CD4-positive, alpha-beta T cell treated with Interleukin-17A for 4 hours (primary cell): ENCODE measurements at places on chromosomes 6 and 20.

- DNase-seq: peak; percentile 92
Observed at GRCh38 chr6:52577022-52577777, at the start of gene TRAM2. Gene TRAM2 (minus strand): TSS chr6:52577060. CDS start chr6:52576915, 145 bp downstream.

DNA sequence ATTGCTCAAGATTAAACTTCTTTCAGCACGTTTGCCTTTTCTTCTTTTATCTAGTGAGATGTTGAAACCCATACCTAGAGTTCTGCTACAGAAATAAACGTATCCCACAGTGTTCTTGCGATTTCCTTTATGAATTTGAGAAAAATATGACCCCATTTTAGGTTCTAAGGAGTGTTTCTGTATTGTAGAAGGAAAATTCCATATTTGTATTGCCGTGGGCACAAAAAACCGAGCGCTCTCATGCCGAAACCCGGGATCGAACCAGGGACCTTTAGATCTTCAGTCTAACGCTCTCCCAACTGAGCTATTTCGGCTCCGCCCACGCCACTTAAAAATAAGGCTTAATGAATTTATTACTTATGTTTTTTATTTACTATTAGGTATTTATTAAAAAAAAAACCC is 23.7 kb downstream of the ZNF311 start:
- DNase-seq: peak; percentile 82

GRCh38 chr6:80280262-80281010 is 174.0 kb downstream of the BCKDHB start:
- DNase-seq: no peak

GRCh38 chr6:24149836-24150235 is 23.8 kb downstream of the NRSN1 start:
- DNase-seq: no peak

DNA sequence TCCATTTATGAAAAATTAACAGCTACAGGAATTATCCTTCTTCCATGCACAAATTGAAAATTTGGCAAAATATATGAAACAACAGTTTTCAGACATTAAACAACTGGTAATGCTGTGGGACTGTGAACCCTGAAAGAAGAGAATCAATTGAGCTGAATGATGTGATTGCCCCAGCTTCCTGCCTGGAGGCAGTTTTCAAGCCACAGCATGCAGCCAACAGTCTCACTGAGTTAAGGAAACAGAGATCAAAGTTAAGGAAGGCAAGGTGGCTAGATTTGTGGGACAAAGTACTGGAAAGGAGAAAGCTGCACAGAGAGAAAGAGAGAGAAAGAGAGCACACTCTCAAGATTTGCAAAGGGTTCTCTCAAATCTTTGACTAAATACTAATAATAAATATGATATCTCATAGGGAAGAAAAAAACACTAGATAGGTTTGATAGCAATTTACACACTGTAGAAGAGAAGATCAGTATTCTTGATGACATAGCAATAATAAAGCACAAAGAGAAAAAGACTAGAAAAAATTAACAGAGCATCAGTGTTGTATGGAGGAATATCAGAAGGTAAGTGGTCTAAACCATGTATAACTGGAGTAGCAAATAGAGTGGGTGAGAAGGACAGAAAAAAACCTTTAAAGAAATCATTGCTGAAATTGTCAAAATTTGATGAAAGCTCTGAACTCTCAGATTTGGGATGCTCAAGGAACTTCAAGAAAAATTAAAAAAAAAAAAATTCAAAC is 70.1 kb upstream of the CNKSR3 start:
- DNase-seq: no peak

GRCh38 chr6:128690063-128690462 is 169.7 kb upstream of the PTPRK start:
- no peak for DNase-seq

- peak; percentile 11 for DNase-seq
Observed at GRCh38 chr6:107061125-107062020, 33.4 kb downstream of the MTRES1 start.

- no peak for DNase-seq
Observed at GRCh38 chr6:163151212-163151611, 263.3 kb upstream of the QKI start.

DNA sequence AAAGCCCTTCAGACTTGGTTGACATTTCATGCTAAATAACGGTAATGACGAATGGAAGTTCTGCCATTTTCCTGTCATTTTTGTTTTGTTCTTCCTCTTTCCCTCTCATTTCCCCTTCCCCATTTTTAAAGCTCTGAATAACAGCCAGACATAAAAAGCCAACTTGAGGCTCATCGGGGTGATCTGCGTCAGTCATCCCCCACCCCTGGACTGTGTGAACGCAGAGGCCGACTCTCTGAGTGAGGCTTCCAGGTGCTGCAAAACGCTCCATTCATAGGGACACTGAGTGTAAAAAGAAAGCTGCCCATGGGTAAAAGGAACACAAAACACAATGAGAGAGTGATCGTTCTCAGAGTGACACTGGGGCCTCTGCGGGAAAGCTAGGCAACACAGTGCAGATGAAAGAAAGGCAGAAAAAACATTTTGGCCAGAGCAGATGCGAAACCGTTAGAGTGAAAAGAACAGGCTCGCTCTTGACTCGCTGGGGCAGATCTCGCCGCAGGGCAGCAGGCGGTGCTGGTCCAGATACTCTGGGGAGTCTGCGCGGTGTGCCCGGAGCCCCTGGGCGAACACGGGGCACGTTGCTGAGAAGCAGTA is 684.8 kb downstream of the QKI start:
- DNase-seq: no peak

- DNase-seq: no peak
Observed at GRCh38 chr6:17450832-17451231, 57.4 kb downstream of the CAP2 start.

DNA sequence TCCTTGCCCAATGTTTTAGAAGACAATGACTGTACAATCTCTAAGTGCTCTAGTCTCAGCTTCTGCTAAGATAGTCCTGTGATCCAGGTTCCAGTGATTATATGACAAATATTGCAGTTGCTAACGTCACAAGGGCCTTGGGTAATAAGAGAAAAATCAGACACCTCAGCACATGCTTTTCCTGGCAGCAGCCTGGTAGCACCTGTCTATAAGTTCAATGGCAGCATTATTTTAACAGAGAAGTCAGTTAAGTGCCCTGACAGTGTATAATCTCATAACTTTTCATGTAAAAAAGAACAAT is 121.3 kb upstream of the BCLAF1 start:
- no peak for DNase-seq

GRCh38 chr6:47787620-47788497 is 6.0 kb downstream of the OPN5 start:
- peak; percentile 50 for DNase-seq

DNA sequence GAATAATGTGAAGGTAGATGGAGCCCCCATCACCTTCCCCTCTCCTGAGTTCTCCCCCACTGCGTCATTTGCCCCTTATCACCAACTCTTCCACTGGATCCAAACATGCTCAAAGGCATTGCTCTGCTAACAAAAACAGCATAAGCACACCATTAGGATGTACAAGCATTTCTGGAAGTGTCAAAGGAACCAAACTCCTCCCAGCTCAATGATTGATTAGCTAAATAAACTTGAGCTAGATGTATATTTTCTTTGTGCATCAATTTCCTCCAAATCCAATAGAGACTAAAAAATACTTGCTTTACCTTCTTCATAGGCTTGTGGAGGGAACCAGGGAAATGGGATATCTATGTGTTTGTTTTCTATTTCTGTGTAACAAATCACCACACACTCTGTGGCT is 248.4 kb upstream of the JARID2 start:
- DNase-seq: no peak

GRCh38 chr6:170374571-170375444 is 68.2 kb downstream of the FAM120B start:
- no peak for DNase-seq

- no peak for DNase-seq
Observed at GRCh38 chr6:18352842-18353241, 34.3 kb upstream of the RNF144B start.

DNA sequence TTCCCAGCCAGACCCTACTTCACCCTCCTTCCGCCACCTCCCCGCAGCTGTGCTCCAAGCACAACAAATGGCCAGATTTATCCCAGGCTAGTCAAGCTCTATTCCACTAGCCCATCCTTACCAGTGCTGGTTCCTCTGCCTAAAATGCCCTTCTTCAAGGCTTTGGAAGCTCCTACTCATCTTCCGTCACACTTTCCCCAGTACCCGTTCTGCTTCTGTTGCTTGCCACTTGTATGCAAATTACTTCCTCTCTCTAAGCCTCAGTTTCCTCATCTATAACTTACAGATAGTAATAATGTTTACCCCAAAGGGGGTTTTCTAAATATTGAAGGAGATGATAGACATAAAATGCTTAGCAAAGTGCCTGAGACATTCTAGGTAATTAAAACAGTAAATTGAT is 193.1 kb downstream of the MAFB start:
- no peak for DNase-seq

DNA sequence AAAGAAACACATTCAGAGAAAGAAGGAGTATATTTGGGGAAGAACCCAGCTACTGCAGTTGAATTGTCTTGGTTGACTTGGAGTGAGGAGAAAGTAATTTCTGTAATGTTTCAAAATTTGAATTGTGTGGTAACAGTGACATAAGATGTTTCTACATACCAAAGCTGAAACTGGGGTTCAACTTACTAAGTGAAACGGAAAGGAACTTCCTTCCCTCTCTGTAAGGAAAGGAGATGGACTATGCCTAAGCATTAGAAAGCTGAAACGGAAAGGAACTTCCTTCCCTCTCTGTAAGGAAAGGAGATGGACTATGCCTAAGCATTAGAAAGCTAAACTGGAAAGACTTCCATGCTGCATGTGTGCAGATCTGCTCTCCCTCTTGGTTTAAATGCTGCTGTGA is 46.0 kb downstream of the HUS1B start:
- no peak for DNase-seq

GRCh38 chr6:67896476-67896875 is 738.6 kb upstream of the ADGRB3 start:
- DNase-seq: no peak

GRCh38 chr20:911882-912600 is 4.1 kb downstream of the ANGPT4 start:
- DNase-seq: peak; percentile 39

GRCh38 chr20:19056909-19057308 is 155.5 kb upstream of the SLC24A3 start:
- DNase-seq: no peak

- DNase-seq: no peak
Observed at GRCh38 chr20:62133051-62133845, 9.9 kb downstream of the PSMA7 start.

- DNase-seq: no peak
Observed at GRCh38 chr20:64153861-64154589, 10.2 kb upstream of the MYT1 start.

DNA sequence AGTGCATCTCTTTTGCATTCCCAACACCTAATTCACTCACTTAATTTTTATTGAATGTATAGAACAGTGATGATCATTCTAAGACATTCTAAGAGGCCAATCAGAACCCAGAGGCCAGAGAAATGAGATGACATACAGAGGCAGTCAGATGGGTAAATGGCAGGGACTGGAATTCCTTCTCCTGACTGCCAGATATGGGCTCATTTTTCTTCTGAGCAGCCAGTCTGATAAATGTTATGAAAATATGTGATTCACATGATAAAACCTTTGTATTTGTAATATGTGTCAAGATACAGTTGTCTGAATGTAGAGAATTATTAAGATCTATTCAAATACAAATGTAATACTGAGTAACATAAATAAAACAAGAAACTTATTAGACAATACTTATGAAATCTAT is 277.8 kb downstream of the EPM2A start:
- no peak for DNase-seq

DNA sequence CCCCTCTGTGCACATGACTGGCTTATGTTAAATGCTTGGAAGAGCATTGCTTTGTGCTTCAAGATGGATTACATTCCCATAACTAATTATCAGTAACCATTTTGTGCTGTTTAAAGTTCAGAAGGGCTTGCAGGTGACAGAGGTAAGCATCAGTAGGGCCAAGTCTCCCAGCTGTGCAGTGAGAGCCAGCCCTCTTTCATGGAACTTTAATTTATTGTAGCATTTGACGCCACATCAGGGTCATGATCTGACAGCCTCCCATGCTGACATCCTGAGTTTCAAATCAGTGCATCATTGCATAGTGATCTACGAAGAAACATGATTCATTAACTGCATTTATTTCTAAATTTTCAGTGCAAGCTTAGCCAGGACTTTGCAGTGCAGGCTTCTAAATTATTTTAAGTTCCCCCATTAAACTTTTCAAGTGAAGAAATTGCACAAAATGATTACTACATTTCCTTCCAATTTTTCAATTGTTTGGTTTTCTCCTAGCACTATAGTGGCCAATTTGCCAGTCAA is 380.9 kb downstream of the UTRN start:
- no peak for DNase-seq

- no peak for DNase-seq
Observed at GRCh38 chr20:62553136-62553837, 77.5 kb upstream of the GATA5 start.

DNA sequence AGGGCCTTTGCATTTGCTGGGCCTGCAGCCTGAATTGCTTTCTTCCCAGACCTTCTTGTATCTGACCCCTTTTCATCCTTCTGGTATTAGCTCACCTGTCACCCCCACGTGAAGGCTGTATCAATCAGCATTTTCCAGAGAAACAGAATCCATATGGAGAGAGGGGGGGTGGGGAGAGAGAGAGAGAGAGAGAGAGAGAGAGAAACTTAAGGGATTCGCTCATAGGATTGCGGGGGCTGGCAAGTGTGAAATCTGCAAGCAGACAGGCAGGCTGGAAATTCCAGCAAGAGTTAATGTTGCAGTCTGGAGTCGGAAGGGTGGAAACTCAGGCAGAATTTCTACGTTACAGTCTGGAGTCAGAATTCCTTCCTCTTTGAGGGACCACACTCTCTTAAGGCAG is 410.7 kb upstream of the SULF2 start:
- DNase-seq: no peak

DNA sequence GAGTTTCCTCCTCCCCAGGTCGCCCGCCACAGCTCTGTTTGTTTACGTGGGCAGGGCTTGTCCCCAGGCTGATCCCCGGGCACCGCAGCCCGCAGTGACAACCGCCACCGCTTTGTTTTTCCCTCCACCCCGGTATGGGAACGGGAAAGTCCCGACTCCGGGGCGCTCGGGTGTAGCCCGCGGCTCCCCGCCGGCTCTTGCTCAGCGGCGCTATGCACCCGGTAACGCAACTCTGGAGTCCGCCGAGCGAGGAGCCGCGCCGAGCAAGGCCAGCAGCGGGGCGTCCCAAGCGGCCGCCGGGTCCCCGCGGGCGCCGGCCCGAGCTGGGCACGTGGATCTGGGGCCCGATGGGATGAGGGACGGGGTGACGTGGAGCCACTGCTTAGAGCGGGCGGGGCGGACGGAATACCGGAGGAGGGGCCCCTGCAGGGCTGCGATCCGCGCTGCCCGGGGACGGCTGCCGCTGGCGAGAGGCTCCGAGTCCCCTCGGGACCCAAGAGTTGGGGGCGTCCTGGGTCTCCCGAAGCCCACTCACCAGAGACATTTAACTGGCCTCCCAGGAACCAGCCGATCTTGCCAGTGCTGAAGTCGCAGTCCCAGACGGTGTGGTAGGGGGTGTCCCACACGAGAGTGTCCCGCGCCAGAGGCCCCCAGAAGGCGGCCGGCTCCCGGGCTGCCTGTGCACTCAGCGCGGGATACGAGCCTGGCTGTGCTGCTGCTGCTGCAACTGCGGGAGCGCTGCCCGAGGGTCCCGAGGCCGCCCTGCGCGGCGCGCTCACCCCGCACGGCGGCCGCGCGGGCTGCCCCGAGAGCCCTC is 497 bp downstream of the ACSS1 start:
- DNase-seq: peak; percentile 75

GRCh38 chr6:40695750-40696415 is 108.7 kb upstream of the LRFN2 start:
- no peak for DNase-seq

- DNase-seq: no peak
Observed at GRCh38 chr20:10314198-10314597, 95.6 kb downstream of the SNAP25 start.
